ENCODE measurements at places on chromosomes 5 and 9.

DNA sequence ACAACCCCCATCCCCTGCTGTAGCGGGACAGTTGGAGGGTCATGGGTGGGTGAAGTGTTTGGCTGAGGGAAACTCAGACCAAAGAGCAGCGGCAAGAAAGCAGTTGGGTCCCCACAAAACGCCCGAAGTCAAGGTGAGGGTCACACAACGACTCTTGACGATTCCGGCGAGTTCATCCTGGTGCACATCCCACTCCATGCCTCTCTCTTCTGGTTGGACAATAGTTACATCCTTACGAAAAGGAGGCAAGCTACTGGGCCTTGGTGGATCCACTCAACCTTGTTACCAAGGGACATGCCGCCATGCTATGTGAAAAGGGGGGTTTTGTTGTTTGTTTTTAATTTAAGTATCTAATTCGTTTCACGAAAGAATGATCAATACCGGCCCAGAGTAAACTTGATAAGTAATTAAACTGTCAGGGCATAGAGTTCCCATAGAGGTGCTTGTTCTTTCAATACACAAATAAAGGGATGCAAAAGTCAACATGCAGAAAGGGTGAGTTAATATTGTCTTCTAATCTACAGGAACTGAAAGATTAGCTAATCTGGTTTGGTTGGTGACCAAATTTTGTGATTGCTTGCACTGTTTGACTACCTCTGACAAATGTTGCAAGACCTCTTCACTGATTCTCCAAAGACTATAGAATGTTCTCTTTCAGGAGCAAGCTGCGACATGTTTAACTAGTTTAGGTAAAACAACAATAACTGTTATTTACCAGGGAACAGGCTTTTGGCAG lies 732 bp upstream of the SMIM15 start:
- no peak for DNase-seq

DNA sequence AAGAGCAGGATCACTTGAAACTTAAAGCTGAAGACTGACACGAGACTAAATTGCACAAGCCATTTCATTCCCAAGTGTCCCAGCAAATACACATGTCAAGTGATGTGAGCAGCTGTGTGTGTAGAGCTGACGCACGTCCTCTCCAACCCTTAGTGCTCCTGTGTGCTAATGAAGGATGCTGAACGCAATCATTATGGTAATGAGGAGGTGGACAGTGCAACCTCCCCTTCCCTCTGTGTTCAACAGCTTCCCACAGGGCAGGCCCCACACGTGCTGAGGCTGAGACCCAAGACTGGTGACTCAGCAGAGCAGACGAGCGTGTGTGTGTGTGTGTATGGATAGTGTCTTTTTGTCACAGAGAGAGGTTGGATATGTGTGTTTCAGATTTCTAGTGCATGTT lies 702.1 kb downstream of the SEMA5A start:
- DNase-seq = peak; percentile 66

- DNase-seq = peak; percentile 41
Observed at GRCh38 chr9:85743275-85744128, 1.7 kb upstream of the AGTPBP1 start.

DNA sequence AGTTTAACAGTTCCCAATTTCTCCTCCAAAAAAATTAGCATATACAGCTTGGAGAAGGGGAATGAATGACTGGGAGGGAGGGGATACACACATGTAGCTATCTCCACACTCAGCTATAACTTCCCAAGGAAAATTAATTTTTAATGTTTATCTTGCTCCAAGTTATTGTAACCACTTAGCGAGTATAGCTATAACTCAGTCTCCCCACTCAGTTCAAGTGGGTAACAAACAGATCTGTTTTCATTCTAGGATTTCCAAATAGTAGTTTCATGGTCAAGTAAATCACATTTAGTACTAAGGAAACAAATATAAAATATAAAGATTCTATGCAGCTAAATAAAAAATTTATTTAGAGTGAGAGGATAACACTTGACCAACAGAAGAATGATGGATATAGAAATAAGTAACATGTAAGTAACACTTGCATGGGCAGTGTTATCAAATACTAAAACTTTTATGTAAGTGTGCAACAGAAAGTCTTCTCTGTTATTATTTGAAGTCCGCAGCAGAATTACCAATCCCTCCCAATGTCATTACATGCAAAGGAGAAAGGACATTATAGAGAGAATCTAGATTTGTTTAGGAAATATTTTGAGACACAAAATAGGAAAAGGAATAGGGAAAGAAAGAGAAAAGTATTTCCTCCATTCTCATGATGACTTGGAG lies 10.2 kb upstream of the NFIB start:
- DNase-seq = no peak

- peak; percentile 64 for DNase-seq
Observed at GRCh38 chr5:57824047-57824446, 341.4 kb upstream of the ACTBL2 start.

GRCh38 chr5:91194824-91195381 lies 188.2 kb downstream of the ARRDC3 start:
- DNase-seq = no peak

- DNase-seq = no peak
Observed at GRCh38 chr9:14654932-14655331, 38.3 kb downstream of the ZDHHC21 start.

DNA sequence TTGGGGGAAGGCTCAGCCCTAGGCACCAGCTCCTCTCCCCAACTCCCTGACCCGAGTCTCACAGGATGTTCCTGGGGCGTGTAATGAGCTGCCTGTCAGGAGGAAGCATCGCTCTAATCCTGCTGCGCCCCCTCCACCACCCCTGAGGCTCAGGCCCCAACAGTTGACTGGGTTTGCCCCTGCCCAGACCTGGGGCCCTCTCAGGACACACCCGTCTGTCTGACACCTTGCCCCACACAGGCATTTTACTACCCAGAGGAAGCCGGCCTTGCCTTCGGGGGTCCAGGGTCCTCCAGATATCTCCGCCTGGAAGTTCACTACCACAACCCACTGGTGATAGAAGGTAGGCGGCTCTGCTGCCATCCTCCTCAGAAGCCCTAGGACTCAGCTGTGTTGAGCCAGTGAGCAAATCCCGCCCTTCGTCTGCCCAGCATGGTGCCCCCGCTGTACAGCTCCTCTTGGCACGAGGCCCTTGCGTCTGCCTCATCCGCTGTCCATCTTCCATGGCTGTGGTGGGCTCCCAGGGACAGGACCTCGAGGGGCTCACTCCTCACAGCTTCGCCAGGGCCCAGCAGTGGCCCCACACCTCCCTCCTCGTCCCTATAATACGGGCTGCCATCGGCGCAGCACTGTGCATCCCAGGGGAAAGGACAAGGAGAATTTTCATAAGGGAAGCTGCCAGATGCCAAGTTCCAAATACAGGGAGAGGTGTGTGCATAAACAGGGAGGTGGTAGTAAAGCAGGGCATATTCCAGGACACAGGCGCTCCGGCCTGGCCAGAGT lies 8.0 kb downstream of the DBH start:
- DNase-seq = no peak

GRCh38 chr5:139091439-139092156 lies 106.6 kb downstream of the SIL1 start:
- no peak for DNase-seq

GRCh38 chr9:20250791-20251190 lies 371.5 kb downstream of the MLLT3 start:
- DNase-seq = no peak

GRCh38 chr5:14351086-14351661 lies 208.0 kb downstream of the TRIO start:
- no peak for DNase-seq

DNA sequence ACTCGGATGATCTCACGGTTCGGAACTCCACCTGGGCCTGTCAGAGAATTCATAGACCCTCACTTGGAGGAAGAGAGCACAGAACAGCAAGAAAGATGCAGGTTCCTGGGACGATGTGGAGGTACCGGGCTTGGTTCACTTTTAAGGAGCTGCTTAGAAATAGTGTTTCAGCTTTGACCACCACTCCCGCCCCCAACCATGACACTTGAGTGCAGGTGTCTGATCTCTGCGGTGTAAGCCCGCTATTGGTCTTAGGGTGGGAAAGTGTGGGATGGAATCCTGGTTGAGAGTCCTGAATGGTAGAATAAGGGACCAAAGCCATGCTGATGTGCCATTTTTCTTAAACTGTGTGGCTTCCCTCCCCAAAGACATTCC lies 97.2 kb upstream of the LMX1B start:
- DNase-seq = no peak

DNA sequence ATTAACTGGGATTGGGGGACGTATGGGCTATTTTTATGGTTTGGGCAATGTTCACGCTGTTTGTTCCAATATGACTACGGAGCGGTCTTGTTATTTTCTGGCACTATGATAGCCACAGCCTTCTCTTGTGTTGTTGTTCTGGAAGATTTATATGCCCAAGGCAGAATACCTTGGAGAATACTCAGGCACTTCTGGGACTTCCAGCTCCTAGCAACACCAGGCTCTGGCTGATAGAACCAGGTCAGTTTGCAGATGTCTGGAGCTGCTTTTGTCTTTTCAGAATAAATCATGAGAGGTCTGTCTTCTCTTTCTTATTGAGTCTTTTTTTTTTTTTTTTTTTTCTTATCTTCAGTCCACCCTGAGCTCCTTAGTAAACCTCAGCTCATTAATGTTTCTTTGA lies 262.5 kb downstream of the MED10 start:
- DNase-seq = no peak

- no peak for DNase-seq
Observed at GRCh38 chr5:116037236-116037822, 5.1 kb downstream of the ARL14EPL start.

- DNase-seq = no peak
Observed at GRCh38 chr5:113451797-113452196, 17.0 kb upstream of the TSSK1B start.

DNA sequence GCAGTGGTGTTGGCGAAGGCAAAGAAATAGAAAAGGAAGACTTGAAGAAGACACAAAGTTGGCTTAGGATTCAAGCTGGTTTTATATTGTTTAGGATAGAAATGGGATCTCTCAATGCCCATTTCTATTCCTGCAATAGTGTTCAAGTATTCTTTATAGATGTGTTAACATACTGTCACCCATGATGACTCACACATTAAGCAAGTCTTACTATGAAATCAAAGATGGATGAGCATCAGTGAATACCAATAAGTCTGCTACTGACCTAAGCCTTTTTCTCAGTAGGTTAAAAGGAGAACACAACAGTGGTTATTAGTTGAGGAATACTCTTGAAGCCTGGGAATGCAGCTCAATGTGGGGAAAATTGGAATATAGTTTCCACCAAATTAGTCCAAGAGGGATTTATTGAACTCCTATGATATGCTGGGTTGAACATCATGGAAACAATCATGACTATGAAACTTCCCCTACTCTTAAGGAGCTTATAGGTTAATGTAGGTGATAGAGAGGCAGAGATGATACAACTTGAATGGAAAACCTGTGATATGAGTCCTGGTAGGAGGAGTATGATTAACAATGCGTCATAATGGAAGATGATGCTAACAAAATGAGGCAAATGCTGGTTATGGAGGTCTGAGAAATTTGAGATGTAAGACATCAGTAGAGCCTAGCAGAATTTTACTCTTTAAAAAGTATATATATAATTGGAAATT lies 417.1 kb upstream of the DAP start:
- no peak for DNase-seq

DNA sequence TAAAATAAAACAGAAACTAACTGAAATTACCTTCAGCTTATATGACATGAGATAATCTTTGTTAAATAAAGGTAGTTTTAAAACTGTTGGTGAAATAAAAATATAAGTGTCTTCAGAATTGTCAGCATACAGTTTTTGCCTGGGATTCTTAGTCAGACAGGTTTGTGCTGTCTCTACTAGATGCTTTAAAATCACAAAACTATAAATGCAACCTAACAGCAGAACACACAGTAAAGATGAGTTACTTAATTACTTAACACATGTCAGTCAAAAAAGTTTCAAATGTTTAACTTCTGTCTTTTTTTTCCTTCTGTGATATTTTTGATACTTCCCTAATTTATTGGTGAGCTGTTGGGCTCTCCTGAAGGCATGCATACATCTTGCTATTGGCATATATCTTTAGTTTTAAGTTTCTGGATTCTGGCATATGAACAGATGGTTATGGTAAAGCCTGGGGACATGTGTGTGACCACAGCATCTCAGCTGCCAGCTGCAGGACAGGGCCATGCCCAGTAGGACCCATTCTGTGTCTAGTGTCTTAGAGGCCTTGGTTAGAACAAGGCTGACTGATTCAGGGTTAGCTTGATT lies 231.1 kb upstream of the NUDT12 start:
- DNase-seq = no peak

DNA sequence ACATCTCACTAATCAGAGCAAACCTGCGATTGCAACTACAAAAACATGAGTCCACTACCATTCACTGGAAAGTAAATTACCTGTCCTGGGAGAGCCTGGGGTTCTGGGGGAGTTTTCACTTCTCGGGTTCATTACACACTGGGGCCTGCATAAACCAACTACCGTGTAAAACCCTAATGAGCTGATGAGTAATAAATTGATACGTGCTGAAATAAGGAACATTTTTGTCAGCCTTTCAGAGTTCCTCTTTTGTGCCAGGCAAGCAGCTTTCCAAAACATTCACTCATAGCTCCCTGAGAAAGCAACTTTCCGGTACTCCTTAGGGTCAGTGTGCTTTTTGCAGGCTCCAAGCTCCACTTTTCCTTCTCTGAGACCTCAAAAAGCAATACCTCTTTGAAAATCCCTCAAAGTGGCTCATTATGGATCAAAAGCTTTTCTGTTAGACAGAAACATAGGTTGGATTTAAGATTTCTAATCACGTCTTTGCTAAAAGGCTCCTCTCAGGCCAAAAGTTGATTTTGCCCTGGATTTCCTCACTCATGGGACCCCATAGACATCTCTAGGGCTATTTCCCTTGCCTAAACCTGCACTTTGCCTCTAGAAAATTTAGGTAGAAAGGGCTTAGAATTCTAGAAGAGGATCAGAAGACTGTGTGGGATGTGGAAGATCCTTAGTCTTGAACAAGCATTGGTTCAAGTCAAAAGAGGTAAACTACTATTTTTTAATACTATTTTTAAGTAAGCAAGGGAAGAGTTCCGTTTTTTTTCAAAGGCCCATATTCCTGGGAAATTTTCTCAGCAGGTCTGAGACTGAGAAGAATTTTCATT lies 74.8 kb downstream of the ST8SIA4 start:
- DNase-seq = no peak

Data from AG20443 (cell line).